ENCODE measurements at places on chromosomes 2 and 18.

- DNase-seq: peak; percentile 81
Measured at GRCh38 chr18:48740068-48740440, 201.2 kb downstream of the CTIF start.

- no peak for DNase-seq
Measured at GRCh38 chr18:56962322-56962721, 184.6 kb upstream of the BOD1L2 start.

- peak; percentile 81 for DNase-seq
Measured at GRCh38 chr2:8575038-8575833, 106.6 kb upstream of the ID2 start.

GRCh38 chr2:62589691-62590356 is 83.8 kb upstream of the TMEM17 start:
- DNase-seq: no peak

DNA sequence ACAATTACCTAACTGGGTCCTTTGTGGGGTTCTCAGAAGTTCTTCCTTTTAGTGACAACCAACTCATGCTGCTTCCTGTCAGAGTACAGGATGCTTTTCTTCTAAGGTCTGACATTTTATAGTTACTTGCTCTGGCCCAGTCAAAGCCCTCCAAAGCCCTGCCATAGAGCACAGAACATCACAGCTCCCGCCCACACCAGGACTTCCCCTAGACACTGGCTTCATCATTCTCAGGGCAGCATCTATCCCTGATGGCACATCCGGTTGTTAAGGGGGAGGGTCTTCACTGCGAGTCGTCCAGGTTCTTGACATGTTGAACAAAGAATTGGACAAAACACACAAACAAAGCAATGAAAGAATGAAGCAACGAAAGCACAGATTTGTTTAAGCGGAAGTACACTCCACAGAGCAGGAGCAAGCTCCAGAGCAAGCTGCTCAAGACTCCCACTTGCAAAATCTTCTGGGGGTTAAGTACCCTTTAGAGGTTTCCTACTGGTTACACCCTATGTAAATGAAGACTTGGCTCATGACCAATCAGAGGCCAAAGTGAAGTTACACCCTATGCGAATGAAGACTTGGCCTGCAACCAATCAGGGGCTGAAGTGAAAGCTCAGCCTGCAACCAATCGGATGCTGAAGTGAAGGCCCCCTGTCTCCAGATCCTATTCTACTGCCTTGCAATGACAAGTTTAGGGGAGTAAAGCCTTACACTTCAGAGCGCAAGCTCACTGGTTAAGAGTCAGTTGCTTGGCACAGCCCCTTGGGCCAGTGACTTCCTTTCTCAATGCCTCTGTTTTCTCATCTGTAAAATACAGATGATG is 79.0 kb downstream of the HDAC4 start:
- DNase-seq: peak; percentile 57

- peak; percentile 97 for DNase-seq
Measured at GRCh38 chr2:109486711-109487535, 126.8 kb downstream of the SEPTIN10 start.

GRCh38 chr2:3170792-3171455 is 206.7 kb downstream of the EIPR1 start:
- DNase-seq: peak; percentile 80
